ENCODE measurements at places on chromosomes 6 and 20.

GRCh38 chr20:7113577-7114466, 346.3 kb downstream of the BMP2 start:
- DNase-seq: peak; percentile 61

GRCh38 chr6:149717255-149717587, 680 bp downstream of the LATS1 start:
- no peak for DNase-seq

DNA sequence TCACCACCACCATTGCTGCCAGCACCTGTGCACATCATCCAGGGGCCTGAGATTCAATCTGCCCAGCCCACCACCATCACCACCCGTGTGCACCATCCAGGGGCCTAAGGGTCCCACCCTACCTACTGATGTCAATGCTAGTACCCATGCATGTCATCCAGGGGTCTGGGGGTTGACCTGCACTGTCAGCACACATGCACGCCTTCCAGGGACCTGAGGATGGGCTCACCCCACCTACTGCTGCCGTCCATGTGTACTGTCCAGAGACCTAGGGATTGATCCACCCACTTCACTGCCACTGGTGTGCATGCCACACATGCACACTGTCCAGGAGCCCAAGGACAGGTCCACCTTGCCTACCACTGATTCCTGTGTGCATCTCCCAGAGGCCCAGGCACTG, 11.9 kb upstream of the OXT start:
- no peak for DNase-seq

DNA sequence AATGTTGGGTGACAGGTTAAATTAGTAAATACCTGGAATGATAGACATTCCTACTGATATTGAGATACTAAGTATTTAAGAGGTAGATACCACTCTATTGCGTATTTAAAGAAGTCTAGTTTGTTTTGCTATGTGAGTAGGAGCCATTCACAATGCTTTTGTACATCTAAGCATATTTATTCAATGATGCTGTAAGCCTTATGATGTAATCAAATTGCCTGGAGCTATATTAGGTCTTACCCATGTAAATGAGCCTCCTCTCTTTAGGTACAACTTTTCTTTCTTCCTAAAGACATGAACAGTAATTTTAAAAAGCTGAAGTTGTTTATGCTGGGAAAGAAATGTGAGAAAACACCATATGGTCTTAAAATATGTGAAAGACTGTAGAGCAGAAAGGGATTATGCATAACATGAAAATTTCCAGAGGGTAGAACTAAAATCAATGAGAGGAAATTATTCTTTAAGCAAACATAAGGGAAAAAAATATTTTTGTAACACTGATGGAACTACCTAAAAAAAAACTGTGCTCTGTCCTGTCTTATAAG, 526.7 kb downstream of the EPHA7 start:
- no peak for DNase-seq

Measured in NCI-H1105 treated with DMSO at 0.1 percent for 48 hours (cell line).